Pons (tissue), 1 donor: ENCODE measurements at places on chromosomes 11 and 22.

- no peak for DNase-seq
Measured at GRCh38 chr22:19756288-19757128, 4.1 kb upstream of the TBX1 start.

DNA sequence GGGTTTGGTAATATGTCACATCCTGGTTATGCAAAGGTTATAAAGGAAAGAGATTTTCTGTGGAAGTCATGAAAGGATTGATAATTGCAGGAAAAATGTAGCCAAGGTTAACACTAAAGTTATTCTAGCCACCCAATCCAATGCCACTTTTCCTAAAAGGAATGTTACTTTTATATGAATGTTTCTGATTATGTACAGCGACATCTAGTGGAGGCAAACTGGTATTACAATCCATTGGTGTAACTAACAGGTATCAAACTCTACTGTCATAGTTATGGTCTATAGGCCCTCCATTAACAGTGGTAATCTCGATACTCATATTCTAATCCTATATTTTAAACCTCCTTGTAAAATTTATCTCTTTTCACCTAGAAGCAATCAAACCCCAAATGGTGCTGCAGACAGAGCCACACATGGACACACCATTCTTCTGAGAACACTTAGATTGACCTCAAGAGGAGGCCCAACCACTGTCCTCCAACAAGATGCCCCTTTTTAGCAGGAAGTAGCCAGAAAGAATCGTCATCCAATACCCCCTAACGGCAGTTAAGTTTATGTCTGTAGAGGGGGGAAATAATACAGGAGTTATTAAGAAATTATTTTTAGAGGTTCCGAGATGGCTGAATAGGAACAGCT is 74.9 kb upstream of the RAG2 start:
- peak; percentile 70 for DNase-seq

DNA sequence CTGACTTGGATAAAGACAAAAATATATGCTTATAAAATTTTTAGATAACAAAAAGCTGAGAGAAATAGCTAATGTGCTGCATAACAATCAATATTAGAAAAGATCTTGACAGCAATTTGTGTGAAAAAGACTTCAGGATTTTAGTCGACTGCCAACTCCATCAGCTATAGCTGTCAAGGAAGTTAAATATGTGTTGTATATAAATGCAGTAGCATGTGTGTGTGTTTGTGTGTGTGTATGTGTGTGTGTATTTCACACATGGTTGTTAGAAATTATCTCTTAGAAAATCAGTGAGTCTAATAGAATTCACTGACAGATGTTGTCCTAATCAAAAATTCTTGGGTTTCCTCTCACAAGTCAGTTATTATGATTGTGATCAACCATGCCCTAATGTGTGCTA is 171.2 kb downstream of the CASP12 start:
- DNase-seq = no peak

GRCh38 chr22:19109198-19110063 is 12.8 kb downstream of the DGCR2 start:
- DNase-seq = no peak

DNA sequence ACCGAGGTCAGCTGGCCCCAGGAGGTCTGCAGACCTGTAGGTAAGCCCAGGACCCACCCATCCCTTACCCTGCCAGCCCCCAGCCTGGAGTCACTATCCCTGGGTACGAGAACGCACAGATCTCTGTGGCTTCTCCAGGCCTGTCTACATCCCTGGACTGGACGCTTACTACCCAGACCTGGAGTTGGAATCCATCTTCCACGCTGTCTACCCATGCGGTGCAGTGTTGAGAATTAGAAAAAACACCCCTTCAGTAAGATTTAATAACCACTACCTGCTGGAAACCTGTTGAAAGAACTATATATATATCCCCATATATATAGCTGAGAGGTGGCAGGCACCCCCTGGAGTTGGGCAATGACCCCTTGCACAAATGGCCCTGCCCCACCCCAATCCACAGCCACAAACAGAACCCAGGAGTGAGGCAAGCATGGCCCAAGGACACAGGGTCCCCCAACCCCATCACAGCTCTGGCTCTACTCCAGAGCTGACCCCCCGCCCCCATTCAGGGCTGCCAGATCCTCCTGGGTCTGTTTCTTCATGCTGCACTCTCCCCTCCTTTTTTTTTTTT is 17.7 kb upstream of the RGL4 start:
- no peak for DNase-seq

DNA sequence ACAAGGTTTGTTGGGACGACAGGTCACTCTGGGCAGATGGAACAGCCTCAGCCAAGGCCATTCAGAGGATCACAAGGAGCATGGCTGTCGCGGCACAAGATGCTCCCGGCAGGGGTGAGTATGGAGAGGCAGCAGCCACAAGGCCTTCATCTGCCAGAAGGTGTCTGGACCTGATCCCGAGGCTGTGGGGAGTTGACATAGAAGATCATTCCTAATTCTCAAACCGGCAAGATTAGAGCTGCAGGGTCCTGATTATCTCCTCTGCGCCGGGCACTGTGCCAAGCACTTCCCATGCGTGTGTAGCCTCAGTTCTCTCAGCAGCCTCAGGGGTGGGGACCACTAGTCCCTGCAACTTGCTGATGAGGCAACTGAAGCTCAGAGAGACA is 32.3 kb upstream of the RFPL3 start:
- no peak for DNase-seq

GRCh38 chr22:30280505-30280904 is 8.8 kb downstream of the CASTOR1 start:
- DNase-seq = no peak

- no peak for DNase-seq
Measured at GRCh38 chr11:125284245-125284850, 119.8 kb downstream of the PKNOX2 start.

GRCh38 chr11:116651098-116651736 is 121.6 kb downstream of the BUD13 start:
- DNase-seq = no peak

- no peak for DNase-seq
Measured at GRCh38 chr22:43078522-43078921, 10.7 kb downstream of the TTLL1 start.

DNA sequence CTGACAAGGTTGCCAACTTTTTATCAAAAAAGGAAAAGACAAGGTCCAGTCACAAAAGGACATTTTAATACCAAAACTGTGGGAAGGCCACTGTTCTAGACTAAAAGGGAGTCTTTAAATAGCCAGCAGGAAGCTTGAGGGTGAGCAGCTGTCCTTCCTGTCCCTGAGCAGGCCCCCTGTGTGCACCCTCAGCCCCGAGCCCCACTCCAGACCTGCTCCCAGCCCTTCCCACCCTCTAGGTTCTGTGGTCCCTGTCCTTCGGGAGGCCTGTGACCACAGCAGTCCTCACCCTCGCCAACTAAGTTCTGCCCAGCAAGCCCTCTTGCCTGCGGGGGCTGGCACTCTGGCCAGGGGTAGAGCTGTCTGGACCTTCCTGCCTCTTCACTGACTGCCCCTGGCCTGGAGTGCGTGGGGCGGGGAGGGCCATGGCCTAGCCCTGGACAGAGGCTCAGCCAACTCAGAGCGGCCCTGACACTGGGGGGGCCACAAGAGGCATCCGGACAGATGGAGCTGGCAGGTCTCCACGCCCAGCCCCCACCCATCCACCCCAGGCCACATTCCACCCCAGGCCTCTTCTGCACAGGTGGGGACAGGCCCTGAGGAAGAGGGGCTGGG is 1.6 kb upstream of the PLXNB2 start:
- DNase-seq = no peak

GRCh38 chr22:41505511-41506220 is 36.7 kb downstream of the ACO2 start:
- no peak for DNase-seq

DNA sequence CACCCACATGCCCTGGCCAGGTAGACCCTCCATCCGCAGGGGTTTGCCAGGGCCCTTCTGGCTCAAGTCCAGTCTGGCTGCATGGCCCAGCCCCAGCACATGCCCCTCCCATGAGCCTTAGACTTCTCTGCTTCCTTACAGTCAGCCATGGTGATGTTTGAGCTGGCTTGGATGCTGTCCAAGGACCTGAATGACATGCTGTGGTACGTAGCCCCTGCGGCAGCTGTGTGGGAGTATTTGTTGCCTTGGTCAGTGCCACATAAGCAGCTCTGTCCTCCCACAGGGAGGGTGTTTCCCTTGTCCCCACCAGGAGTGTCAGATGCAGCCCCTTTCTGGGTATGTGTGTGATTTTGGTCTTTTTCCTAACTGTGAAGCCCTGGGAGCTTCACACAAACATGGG is 17.5 kb downstream of the CDC45 start:
- no peak for DNase-seq

GRCh38 chr11:43983221-43983810 is 40.9 kb downstream of the C11orf96 start:
- no peak for DNase-seq

- no peak for DNase-seq
Measured at GRCh38 chr22:47197773-47198500, 435.5 kb downstream of the TBC1D22A start.

DNA sequence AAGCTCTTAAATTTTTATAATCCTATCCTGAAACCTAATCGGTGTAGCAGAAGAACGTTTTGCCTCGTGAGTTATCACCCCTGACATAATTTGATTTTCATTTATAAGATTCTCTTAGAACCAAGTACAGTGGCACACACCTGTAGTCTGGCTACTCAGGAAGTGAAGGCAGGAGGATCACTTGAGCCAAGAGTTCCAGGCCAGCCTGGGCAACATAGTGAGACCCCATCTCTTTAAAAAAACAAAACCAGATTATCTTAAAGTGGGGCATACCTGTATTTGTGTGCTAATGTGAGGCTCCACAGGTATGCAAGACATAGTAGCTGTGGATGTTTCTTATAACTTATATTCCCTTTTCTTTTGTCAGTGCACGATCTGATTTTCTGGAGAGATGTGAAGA is 19.0 kb downstream of the ZFTA start:
- DNase-seq = no peak

- no peak for DNase-seq
Measured at GRCh38 chr22:22164541-22165272, 79.9 kb upstream of the VPREB1 start.

DNA sequence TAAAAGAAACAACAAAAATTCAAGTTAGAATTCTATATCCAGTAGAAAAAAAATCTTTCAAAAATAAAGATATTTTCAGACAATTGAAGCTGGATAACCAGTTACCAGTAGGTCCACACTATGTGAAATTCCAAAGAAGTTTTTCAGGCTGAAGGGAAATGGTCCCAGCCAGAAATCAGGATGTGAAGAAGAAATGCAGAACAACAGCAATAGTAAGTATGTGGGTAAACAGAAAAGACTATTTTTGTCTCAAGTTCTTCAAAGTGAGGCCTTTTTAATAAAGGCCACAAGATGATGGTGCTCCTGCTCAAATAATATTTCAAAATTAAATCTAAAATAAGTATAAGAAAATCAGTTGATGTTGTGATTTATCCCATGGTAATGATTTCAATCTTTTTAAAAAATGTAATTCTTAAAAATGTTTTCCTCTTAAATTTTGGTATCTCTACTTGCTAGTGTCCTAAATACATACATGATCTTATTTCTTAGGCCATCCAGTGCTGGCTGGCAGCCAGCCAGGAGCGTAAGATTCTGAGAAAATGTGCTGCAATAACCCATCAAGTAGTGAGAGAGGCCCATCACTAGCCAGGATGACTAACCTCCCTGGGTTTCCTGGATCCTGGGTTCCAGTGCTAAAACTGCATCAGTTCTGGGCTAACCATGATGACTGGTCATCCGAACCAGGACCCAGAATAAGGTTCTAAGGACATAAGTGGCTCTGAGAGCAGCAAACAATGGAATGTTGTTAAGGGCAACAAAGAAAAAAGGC is 15.6 kb upstream of the UCP3 start:
- DNase-seq = no peak

GRCh38 chr22:33116841-33117547 is 58.8 kb upstream of the SYN3 start:
- DNase-seq = no peak

GRCh38 chr11:46362156-46363030 is 15.1 kb downstream of the DGKZ start:
- DNase-seq = no peak

DNA sequence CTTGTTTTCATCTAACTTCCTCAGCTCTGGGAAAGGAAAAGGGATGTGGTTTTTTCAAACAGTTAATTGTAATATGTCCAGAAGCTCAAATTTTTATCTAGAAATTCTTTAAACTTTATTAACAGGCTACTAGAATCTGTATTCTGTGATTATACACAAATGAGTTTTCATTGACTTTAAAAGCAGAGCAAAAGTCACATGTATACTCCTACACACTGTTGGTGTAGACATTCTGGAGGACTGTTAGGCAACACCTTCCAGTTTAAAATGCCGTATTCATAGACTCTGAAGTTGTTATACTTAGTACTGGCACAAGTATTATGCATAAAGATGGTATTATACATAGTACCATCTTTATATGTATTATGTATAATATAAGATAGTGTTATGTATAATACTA is 64.9 kb downstream of the SPECC1L start:
- DNase-seq = no peak
